ENCODE measurements at places on chromosomes 11 and 22.

- no peak for DNase-seq
Measured at GRCh38 chr11:111283945-111284481, 14.3 kb upstream of the POU2AF3 start.

GRCh38 chr11:35911013-35911412, 32.8 kb upstream of the LDLRAD3 start:
- peak; percentile 50 for DNase-seq

- peak; percentile 91 for DNase-seq
Measured at GRCh38 chr11:122248939-122249338, 132.9 kb upstream of the BLID start.

DNA sequence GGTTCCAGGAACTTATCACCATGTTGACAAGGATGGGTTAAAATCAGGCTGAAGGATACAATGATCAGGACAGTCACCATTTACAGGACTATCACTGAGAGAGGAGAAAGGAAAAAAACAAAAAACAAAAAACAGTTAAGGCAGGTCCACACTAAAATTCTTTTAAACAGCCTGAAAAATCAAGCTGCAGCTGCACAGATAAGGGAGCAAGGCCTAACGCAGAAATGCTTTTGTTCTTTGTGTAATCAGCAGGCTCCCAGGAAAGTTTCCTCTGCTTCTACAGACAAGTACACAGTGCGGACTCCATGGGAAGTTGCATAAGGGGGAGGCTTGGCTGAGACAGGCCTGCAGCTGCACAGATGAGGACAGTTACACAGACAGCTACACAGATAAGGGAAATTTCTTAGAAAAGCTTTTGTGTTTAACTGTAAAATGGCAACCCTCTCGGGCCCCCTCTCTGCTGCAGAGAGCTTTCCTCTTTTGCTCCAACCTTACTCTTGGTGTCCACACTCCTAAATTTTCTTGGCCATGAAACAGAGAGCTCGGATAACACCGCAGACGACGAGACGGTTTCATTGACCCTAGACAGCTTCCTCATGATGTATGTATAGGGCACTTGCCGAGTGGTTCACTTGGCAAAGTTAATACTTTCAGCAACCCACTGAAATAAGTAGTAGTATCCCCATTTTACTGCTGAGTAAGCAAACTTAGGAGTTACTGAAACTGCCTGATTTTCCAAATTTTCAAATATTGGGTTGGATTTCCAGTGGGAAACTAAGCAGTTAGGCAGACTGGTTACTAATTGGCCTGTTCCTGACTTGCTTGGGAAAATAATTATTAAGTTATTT, 45.5 kb downstream of the PIWIL3 start:
- DNase-seq = no peak

- no peak for DNase-seq
Measured at GRCh38 chr11:8068605-8069221, 12.3 kb upstream of the TUB start.

- DNase-seq = no peak
Measured at GRCh38 chr11:124454552-124454951, 9.1 kb upstream of the OR8B8 start.

Data from epithelial cell of esophagus (primary cell).